ENCODE measurements at places on chromosomes 16 and 17.
A peak's percentile ranks its signal among the peaks of the same experiment; 100 is the strongest.

- peak; percentile 69 for DNase-seq
Measured at GRCh38 chr17:8359769-8360168, 16.7 kb downstream of the KRABD2 start.

GRCh38 chr17:2271985-2272702 is 31.4 kb downstream of the SMG6 start:
- no peak for DNase-seq

- DNase-seq, result peak; percentile 84
Measured at GRCh38 chr16:85446951-85447692, 166.0 kb upstream of the GSE1 start.

GRCh38 chr17:49327835-49328784 is 33.9 kb downstream of the ZNF652 start:
- no peak for DNase-seq

- DNase-seq, result no peak
Measured at GRCh38 chr17:47820033-47820789, 1.4 kb downstream of the OSBPL7 start.

GRCh38 chr16:58107709-58108108 is 21.5 kb downstream of the CFAP20 start:
- no peak for DNase-seq

GRCh38 chr17:62882284-62882683 is 74.2 kb upstream of the MARCHF10 start:
- peak; percentile 40 for DNase-seq

GRCh38 chr17:499951-500461 is 147.4 kb upstream of the RPH3AL start:
- DNase-seq, result no peak

GRCh38 chr16:66325717-66326376 is 40.6 kb upstream of the CDH5 start:
- DNase-seq, result no peak

- DNase-seq, result peak; percentile 35
Measured at GRCh38 chr16:13923703-13924298, 3.8 kb downstream of the ERCC4 start.

DNA sequence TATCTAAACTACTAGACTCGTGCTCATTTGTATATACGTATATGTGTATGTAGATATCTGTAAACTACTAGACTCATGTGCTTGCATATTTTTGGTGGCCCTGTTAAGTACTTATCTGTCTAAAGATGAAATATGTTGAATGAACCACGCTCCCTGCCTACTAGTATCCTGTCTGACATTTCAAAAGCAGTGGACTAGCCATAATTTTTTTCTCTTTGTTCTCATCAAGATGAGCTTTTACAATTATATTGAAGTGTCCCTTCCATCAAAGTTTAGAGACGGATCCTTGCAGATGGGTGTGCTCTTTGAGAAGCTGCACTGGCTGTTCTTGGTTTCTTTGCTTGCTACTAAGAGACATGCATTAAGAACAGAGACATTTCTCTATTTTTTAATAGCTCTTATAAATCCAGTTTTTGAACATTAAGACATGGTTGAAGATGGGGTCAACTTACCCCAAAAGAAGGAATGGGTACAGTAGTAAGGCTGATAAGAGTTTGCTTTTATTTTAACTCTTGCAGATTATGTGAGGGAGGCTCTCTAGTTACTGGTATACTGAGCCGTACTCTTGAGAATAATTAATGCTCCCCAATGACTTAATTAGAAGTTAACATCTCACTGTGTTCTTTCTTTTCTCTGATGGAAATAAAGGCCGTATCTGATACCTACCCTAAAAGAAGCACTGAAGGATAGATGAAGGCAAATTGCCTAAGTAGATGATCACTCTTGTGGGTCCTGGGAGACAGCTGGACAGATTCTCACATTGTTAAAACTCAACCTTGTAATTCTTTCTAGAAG is 3.4 kb downstream of the CNTNAP4 start:
- DNase-seq, result no peak

GRCh38 chr16:15865742-15866141 is 8.9 kb upstream of the MYH11 start:
- DNase-seq, result no peak

- DNase-seq, result no peak
Measured at GRCh38 chr17:58338454-58338840, 9.9 kb upstream of the TSPOAP1 start.

GRCh38 chr17:65876985-65877384 is 314.9 kb downstream of the CEP112 start:
- no peak for DNase-seq

DNA sequence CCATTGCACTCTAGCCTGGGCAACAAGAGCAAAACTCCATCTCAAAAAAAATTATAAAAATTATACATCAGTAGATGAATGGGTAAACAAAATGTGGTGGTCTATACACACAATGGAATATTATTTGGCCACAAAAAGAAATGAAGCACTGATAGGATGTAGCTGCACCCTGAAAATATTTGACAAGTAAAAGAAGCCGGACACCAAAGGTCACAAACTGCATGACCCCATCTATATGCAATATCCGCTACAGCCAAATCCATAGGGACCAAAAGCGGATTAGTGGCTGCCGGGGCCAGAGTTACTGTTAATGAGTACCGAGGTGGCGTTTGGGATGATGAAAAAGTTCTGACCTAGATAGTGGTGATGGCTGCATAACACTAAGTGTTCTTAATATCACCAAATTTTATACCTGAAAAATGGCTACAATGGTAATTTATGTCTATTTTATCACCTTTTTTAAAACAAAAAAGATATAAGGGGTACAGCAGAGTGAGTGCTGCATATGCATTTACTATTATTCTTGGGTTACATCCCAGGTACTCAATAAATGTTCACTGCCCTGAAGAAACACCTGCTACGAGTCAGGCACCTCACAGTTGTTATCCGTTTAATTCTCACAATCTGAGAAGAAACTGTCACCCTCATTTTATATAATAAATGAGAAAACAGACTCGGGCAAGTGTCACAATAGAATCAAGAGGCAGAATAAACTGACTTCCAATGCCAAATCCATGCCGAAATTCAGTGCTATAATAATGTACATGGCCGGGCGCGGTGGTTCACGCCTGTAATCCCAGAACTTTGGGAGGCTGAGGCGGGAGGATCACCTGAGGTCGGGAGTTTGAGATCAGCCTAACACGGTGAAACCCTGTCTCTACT is 807 bp upstream of the HBQ1 start:
- DNase-seq, result no peak

- DNase-seq, result no peak
Measured at GRCh38 chr16:48536614-48537200, 73.3 kb downstream of the N4BP1 start.

DNA sequence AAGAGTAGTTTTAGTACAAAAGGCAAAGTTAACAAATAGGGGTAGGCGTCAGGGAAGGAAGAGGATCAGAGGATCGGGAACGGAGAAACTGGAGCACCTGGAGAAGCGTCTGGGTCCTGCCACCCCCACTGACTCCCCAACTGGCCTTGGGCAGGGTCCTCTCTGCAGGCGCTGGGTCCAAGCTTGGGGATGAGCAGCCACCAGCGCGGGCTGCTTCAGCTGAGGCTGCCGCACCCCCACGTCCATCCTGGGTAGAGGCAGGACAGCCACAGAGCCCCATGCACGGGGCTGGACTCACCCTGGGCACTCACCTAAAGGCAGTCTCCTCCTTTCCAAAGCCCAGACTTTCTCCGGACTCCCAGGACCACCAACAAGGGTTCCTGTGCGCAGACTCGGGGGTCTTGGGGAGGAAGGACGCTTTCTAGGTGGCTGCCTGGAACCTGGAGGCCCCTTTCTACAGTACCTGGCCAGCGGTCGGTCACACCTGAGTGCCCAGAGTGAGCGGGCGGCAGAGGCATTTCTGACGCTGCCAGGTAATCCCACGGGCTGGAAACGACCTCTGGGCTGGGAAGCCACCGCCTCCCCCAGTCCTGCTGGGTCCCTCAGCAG is 1.1 kb downstream of the HS3ST6 start:
- DNase-seq, result no peak

DNA sequence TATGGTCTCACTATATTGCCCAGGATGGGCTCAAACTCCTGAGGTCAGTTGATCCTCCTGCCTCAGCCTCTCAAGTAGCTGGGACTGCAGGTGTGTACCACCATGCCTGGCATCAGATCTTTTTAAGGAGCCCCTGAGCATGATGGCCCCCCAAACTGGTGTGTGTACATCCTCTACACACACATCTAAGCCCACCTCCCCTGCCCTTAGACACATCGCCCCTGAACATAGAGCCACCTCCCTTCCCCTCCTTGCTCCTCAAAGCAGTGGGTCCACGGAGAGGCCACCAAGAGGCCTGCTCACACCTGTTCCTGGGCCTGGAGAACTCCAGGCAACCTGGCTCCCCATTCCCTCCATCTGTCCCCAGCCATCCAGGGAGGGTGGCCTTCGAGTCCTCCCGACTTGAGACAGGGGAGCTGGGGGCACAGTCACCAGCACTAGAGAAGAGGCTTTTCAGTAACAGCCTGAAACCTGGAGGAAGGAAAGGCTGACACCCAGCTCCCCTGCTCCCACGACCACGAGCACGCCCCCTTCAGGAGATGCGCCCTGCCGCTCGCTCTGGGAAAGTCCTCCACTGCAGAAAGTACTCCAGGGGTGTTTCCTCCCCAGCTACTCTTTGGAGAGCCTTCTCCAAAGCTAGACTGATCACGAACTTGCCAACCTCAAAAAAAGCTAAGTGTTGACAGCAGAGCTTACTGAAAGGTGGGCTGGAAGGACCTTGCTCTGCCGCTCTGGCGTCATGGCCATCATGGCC is 12.6 kb upstream of the PRR29 start:
- no peak for DNase-seq

DNA sequence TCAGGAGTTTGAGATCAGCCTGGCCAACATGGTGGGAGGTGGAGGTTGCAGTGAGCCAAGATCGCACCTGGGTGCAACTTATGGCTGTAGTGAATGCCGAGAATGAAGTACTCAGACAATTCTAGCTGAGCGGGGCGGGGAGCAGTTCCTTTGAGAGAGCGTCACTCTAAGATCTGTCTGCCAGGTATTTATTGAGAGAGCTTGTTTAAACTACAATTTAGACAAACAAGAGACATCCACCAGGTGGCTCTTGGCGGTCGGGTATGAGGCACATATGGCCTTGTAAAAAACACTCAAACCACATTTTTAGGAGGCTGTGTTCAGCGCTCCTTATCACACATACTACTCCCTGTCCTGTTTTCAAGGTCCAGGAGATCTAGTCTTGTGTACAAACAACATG is 40.6 kb upstream of the CDH1 start:
- DNase-seq, result peak; percentile 35

GRCh38 chr16:86971251-86971650 is 345.9 kb downstream of the C16orf95 start:
- DNase-seq, result no peak

- no peak for DNase-seq
Measured at GRCh38 chr16:23521037-23521743, 10.9 kb upstream of the GGA2 start.

DNA sequence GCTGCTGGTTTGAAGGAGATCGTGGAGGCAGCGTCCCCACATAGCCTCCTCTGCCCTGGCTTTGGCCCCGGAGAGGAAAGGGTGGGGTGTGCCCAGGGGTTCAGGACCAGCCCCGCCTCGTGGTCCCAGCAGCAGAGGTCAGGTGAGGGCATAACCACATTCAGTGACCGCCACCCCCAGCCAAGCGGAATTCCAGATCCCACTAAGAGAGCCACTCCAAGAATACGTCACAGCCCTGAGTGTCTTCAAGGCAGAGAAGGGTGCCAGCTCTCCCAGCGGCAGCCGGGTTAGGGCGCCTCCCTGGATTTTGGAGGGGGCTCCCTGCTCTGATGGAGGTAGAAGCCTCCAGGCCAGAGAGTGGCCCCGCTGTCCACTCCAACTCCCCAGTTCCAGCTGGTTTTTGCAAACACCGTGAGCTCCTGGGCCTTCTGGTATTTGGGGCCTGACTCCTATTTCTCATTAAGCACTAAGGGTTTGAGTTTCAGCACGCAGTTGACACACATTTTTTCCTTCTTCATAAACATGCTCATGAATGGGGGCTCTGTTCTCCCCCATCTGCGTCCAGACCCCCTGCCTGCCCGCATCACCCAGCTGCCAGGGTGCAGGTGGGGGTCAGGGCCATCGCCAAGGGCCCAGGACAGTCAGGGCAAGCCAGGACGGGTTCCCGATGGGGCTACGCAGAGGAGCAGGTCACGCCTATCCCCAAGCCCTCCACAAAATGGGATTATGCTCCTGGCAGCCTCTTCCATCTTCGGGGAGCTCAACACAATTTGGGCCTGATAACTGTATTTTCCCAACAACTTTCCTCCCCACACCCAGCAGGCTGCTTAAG is 98.4 kb upstream of the PLCG2 start:
- DNase-seq, result no peak

DNA sequence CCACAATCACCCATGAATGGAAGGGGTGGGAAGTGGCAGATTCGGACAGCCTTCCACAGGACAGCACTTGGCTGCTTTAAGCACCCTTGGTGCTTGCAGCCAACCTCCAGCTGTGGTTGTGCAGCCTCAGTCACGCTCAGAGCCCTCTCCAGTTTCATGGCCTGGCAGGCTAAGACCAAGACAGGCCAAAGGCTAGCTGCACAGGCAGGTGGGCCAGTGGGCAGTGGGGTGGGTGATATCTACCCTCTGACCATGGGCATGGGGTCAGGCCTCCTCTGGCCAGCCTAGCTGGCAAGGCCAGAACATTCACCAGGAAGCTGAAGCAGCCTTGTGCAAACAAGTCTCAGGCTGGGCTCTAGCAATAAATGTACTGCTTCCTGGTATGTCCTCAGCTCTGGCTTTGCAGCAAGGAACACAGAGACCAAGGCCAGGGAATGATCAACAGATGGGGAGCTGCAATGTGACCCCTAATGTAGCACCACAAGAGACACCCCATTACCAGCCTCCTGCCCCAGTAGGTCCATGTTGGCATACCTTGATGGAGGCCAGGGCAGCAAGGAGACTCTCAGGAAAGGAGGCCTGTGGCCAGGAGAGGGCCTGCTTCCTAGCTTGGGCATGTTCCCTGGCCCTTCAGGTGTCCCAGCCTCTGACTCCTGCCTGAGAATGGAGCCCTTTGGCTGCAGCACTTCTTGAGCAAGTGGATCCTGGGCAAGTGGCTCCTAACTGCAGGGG is 20.9 kb downstream of the HSD11B2 start:
- DNase-seq, result no peak

DNA sequence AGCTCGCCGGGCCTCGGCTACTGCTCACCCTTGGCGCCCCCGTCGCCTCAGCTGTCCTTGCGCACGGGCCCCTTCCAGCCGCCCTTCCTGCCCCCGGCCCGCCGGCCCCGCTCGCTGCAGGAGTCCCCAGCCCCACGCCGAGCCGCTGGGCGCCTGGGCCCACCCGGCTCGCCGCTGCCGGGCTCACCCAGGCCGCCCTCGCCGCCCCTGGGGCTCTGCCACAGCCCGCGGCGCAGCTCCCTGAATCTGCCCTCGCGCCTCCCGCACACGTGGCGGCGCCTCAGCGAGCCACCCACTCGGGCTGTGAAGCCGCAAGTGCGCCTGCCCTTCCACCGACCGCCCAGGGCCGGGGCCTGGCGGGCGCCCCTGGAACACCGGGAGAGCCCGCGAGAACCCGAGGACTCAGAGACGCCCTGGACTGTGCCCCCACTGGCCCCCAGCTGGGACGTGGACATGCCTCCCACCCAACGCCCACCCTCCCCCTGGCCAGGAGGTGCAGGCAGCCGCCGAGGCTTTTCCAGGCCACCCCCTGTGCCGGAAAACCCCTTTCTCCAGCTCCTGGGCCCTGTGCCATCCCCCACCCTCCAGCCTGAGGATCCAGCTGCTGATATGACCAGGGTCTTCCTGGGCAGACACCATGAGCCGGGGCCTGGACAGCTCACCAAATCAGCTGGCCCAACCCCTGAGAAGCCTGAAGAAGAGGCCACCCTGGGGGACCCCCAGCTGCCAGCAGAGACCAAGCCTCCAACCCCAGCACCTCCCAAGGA is 12.8 kb downstream of the MYO15A start:
- DNase-seq, result no peak

Measured in SHP77 (cell line).